Stimulated activated CD4-positive, alpha-beta T cell treated with anti-CD3 and anti-CD28 coated beads, Interleukin-15, amount 100 ng/mL, for 48 hours (primary cell): ENCODE measurements at places on chromosomes 3 and 15.

DNA sequence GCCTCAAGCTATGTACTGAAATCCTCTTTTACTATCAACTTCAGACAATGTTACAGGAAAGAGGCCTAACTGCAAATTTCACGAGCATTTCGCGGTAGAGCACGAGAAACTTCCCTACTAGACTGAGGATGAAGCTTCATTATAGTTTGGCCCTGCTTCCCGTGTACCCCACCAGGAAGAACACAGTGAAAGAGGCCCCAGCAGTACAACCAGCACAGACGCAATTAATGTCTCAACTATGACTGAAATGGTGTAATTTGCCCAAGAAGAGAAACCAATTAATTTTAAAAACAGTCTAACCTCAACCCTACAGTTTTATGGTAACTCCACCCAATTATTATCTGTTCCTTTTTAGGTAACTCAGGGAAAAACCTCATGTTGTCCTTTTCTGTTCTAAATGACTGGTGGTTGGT is 12.1 kb downstream of the CHSY1 start:
- DNase-seq, result no peak

DNA sequence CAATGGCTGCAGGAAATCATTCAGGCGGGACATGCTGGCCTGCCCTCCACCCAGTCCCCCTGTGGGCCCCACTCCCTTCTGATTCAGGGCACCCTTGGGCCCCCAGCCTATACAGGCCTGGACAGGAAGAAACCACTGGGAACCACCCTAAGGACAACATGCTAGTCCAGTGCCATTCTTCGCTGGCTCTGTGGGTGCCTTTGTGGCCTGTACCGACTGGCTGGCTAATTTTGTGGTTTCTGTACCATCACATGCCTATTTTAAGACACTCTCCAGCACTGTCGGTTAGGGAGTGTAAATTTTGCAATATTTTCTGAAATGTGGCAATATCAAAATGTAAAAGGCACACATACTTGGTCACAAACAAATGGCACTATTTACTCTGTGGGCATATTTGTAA is 61.4 kb upstream of the POLG start:
- DNase-seq, result no peak

DNA sequence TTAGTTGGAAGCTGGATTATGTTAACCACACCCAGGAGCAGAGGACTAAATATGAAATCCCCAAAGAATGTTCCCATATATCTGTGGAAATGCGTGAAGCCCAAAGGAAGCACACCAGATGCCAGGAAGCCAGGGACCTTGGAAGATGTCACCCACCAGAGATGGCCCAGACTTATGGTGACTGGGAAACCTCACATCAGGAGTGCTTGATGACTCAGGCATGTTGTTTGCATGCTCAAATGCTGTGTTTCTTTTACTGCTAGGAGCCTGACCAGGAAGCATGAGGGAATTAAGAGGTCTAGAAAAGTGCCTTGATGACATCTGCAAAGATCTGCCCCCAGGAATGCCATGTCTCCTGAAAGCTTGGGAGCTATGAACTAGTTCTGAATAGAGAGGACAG is 109.0 kb upstream of the SLC2A2 start:
- no peak for DNase-seq

- DNase-seq, result no peak
Measured at GRCh38 chr15:91225741-91226140, 125.7 kb downstream of the SV2B start.

DNA sequence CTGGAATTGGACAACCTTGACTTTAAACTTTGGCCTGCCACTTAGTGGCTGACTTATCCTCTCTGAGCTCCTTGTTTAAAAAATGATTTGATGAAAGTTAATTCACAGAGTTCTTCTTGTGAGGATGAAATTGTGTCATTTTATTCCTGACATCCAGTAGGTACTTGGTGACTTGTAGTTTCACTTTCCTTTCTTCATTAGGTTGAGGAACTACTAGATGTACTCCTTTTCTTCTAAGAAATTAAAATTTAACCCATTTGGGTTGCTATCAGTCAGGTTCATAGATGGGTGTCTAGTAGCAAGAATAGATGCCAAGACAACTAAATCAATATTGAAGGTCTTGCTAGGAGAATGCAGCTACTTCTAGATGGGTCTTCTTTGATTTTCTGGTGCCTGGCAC is 5.2 kb downstream of the NR1D2 start:
- DNase-seq, result no peak
